ENCODE measurements at places on chromosomes 4 and X. TPM values are rescaled to one million over a fixed set of nuclear protein-coding genes. Genes with fewer than 3 reads are reported as not detected.

FBXW7 gene
- total RNA-seq, result 25.0 TPM

TAF7L gene
- 1.1 TPM for total RNA-seq

MAGEA2B gene
- total RNA-seq, result 16.7 TPM

PGAM4 gene
- total RNA-seq, result not detected

FAM53A gene
- 2.1 TPM for total RNA-seq

ZNF157 gene
- not detected for total RNA-seq

TMEM185A gene
- total RNA-seq, result 16.9 TPM

DNA sequence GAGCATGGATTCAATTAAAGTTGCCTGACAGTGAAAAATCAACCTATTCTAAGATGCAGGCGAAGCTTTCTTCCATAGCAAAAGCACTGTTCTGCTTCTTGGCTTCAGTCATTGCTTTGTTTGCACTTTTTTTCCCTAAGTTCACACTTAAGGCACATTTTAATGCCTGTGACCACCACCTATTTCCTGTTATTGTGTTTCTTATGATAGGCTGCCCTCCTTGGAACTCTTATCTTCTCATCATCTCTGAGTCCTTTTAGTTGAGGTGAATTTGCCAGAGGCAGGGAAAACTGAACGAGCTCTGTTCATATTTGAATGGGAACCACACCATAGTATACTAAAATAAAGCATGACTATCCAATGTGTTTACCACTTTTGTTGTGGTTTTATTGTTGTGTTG is 119.8 kb downstream of the SPCS3 start:
- no peak for DNase-seq

- peak; percentile 61 for DNase-seq
Measured at GRCh38 chr4:151165205-151166000, 66.0 kb downstream of the RPS3A start.

GRCh38 chrX:68429216-68429615 is 4.1 kb downstream of the OPHN1 start:
- DNase-seq, result no peak

All from SK-MEL-5 (cell line).